ENCODE measurements at places on chromosomes 13 and 19.

DNA sequence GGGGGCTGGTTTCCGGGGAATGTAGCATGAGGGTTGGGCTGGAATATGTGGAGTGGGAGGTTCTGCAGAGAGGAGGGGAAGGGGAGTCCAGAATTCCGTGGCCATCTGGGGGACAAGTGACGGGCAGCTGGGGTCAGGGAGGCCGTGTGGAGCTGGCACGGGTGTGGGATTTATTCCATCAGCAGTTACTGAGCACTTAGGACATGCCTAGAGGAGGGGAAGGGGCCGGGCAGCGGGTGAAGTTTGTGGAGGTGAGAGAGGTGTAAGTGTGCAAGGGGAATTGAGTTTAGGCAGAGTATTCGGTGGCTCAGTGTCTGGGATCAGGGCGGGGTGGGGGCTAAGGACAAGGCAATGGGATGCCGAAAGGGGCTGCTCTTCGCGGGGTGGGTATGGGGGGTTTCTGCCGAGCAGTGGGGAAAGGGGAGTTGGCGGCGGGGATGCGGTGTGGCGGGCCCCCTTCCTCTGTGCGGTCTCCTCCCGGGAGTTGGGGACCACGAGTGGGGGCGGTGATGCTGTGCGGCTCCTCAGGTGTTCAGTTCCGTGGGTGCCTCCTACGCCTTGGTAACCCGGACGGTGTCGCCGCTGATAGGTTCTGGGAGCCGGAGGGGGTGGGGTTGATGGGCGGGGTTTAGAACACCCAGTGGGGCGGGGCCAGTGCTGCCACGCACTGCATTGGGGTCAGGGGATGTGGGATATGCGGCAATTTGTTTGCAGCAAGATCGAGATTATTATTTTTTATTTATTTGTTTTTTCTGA lies 5.4 kb downstream of the CCDC61 start:
- peak; percentile 48 for DNase-seq

DNA sequence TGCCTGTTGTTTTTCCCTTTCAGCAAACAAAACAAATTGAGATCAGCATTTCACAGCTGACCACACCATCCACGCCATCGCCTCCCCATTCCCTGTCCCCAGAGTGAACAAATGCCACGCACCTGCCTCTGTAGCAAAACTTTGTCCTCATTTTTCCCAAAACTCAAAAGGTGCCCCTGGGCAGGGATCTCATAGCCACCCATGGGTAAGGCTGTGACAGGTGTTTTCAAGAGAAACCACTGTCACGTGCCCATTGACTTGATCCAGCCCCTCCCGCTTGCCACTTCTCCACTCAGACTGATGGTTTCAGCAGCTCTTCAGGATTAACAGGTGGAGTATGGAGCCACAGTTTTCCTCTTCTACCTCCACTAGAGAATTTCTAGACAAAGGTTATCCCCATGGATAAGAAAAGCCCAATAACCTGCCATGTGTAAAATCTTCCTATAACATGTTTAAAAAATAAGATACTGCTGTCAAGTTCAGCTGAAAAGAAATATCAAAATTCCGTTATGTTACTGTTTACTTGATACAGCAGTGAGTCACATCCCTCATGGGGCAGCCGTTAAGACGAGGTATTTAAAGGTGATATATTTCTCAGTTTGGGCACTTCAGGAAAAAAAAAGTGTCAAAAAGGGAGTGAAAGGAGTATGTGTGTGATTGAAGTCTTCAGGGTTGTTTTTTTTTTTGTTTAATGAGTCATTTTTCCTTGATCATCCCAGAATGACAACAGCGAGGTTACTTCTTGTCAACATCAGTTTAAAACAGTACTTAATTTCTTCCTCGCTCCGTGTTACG lies 63.5 kb upstream of the GPR183 start:
- no peak for DNase-seq

- no peak for DNase-seq
Observed at GRCh38 chr19:16320987-16321386, 3.6 kb upstream of the KLF2 start.

- no peak for DNase-seq
Observed at GRCh38 chr13:45821811-45822210, 29.7 kb downstream of the SIAH3 start.

DNA sequence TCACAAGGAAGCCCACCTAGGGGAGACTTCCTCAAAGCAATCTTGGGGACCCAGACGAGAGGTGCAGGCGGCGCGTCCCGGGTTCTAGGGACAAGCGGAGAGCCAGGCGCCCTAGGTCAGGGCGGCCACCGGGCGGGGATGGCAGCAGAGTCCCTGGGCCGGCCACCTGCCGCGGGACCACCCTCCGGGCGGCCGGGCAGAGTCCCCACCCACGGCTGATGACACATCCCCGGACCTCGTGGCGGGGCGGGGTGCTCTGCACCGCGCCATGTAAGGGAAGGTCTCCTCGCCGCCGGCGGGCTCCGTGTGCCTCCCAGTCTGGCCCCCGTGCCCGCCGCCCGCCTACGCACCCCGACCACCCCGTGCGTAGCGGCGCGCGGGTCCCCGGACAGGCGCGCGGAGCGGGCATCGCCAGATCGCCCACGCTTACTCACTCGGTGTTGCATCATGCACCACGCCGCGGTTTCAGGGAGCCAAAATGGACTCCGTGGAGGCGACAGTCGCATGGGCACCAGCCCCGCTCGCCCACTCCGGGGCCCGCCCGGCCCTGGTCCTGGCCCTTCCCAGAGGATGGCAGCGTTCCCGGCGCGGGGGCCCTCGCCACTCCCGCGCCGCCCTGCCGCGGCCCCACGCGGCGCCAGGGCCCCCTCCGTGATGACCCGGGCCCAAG lies 643 bp downstream of the SLC7A1 start:
- peak; percentile 45 for DNase-seq

DNA sequence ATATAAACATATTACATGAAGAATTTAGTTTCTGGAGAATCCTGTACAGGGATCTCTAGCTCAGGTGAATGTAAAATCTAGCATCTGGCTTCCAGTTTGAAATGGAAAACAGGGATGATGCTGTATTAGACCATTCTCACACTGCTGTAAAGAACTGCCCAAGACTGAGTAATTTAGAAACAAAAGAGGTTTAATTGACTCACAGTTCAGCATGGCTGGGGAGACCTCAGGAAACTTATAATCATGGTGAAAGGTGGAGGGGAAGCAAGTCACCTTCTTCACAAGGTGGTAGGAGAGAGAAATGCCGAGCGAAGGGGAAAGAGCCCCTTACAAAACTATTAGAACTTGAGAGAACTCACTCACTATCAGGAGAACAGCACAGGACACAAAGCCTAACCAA lies 17.0 kb upstream of the N4BP2L2 start:
- DNase-seq = no peak

GRCh38 chr13:67134417-67135129 lies 95.6 kb downstream of the PCDH9 start:
- no peak for DNase-seq

GRCh38 chr13:113455384-113455783 lies 2.1 kb upstream of the ADPRHL1 start:
- no peak for DNase-seq

DNA sequence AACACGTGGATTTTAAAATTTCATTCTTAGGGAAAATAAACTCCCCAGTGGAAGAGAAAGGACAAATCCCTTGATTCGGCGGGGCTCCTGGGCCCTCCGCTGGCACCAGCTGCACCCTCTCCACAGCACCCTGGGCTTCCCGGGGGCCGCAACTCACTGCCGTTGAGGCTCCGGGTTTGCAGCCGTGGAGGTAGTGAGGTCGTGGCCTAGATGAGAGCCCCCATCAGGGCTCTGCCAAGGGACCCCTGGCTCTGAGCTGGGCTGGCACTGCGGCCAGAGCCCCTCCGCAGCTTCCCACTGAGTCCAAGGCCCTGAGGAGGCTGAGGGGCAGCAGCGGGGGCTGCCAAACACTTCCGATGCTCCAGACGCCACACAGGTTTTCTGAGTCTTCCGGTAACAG lies 133.7 kb upstream of the MCF2L start:
- no peak for DNase-seq

DNA sequence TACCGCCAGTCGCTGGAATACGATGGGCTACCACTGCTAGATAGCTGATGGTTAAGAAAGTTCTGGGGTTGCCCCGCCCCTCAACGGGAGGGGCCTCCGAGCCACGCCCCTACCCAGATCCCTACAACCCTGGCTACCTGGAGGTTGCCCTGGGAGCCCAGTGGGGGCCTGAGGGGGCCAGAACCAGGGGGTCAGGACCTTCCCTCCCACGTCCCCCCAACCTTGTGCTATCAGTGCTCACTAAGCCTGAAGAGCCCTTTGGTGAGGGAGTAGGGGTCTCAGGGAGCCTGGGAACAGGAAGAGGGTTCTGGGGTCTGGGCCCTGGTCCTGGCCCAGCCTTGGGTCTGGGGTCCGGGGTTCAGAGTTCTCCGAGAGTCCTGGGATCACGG lies 8.9 kb downstream of the OCEL1 start:
- peak; percentile 11 for DNase-seq

DNA sequence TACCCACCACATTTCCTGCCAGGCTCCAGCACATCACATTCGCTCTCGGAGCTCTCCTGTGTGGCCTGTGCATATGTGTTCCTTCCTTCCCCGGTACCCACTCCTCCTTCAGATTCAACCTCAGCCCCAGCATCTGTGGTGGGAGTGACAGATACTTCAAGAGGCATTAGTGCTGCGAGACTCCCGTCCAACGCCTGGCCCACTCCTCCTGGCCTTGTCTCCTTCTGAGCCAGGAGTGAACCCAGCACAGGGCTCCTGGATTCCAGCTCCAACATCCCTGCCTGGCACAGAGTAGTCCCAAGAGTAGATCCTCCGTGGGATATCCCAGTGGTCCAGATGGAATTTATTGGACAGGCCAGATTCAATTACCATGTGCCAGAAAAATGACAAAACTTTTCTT lies 55.9 kb downstream of the SACS start:
- DNase-seq = no peak

GRCh38 chr13:68345963-68346531 lies 1115.9 kb upstream of the PCDH9 start:
- no peak for DNase-seq

GRCh38 chr13:26497968-26498511 lies 59.4 kb upstream of the WASF3 start:
- DNase-seq = no peak

DNA sequence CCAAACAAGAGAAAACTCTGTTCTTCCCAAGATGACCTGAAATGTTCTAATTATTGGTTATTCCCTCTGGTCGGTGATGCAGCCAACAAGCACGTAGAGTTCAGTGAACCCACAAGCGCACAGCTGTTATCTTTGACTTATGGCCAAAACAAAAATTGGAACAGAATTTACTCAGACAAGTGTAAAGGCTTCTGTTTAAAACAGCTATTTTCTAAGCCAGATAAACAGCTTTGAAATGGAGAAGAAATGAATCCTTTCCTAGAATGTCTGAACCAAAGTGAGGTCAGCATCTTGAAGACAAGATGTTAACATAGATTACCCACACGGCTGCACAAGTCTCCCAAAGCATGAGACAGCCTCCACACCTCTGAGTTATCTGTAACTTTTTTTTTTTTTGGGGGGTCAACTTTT lies 669.2 kb downstream of the DIAPH3 start:
- no peak for DNase-seq

GRCh38 chr19:19371059-19371458 lies 34.4 kb upstream of the GATAD2A start:
- DNase-seq = no peak

DNA sequence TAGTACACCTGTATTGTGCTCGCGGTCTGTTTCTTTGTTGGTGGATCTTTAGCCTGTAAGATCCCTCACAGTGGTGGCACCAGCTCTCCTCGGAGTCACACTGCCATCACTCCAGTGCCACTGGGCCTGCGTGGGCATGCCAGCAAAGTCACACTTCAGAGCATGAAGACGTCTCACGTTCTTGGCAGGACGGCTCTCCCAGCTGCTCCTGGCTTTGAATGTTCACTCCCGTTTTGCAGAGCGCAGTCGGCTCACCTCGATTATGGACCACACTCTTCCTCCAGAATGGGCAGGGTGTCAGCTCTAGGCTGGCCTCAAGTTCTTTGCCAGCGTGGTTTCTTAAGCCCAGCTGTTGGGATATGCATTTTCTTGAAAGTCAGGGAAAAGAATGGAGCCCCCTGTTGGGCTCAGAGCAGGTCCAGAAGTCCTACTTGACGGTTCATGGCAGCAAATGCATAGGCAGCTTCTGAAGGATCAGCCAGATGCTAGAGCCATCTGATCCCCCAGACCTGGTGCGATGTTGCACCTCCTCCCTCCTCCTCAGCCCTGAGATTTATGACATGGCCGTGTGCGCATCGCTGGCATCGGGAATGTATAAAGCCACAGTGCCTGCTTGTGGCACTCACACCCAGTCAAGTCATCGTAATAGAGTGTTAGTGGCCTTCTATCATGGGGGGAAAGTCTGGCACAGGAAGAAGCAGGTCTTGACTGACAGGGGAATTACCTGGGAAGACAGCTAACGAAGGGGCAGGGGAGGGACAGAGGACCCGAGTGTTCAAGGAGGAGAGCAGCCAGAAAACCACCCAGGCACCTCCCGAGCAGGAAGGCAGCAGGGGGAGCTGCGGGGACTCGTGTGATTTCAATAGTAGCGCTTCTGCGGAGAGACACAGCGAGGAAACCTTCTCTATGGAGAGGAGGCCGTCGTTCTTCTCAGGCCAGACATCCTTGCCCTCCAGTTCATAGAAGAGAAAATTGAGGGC lies 40.2 kb upstream of the NPAS1 start:
- DNase-seq = no peak

- DNase-seq = no peak
Observed at GRCh38 chr19:35533822-35534392, 651 bp downstream of the GAPDHS start.

DNA sequence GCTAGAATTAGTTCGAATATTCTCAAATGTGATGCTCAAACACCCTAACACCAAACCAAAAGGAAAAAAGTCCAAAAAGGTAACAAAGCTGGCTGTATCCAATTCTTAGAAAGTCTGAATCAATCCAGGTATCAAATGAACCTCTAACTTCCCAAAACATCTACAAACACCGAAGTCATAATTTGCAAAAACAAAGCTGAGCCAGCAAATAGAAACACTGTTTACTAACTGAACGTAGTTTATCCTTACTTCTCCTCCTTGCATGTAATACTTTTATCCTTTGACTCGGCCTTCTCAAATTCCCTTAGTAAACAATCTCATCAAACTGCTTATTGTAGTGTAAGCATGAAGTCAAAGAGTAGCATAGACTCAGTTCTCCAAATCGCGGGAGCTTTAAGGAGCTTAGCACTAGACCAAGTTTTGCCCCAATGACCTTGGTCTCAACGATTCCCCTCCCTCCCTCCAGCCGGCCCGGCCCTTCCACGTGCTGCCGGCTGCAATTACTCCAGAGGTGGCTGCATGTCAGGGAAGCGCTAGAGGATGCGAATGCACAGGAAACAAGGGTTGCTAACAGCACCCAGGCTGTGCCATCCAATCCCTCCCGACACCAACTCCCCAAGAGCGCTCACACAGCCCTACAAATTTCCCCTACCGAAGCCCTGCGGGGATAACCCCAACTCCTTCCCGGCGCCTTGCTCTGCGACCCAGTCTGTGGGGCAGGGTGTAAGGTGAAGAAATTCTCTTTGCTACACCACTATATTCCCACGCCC lies 693 bp downstream of the XPO4 start:
- DNase-seq = no peak

- DNase-seq = no peak
Observed at GRCh38 chr19:8174706-8175105, 25.3 kb upstream of the FBN3 start.

Data from amygdala (tissue), 56 donors.